ENCODE measurements at places on chromosomes 4 and X.

- no peak for DNase-seq
Observed at GRCh38 chr4:10442976-10443375, 14.2 kb downstream of the ZNF518B start.

DNA sequence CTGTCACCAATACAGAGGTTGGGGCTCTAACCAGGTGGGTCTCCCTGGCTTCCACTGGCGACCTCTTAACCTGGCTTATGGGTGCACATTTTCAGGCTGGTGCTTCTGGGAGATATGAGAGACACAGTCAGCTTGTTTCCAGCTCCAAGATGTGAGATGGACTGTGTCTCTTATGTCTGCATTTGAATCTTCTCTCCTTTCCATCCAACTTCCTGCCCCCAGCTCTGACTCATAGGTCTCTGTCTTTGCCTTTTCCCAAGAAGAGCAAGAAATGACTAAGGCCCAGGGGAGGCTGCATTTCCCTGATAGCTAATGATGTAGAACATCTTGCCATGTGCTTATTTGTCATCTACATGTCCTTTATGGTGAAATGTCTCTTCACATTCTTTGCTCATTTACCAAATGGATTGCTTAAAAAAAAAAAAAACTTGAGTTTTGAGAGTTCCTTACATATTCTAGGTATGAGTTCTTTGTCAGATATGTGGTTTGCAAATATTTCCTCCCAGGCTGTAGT, 3.2 kb upstream of the UXT start:
- no peak for DNase-seq

DNA sequence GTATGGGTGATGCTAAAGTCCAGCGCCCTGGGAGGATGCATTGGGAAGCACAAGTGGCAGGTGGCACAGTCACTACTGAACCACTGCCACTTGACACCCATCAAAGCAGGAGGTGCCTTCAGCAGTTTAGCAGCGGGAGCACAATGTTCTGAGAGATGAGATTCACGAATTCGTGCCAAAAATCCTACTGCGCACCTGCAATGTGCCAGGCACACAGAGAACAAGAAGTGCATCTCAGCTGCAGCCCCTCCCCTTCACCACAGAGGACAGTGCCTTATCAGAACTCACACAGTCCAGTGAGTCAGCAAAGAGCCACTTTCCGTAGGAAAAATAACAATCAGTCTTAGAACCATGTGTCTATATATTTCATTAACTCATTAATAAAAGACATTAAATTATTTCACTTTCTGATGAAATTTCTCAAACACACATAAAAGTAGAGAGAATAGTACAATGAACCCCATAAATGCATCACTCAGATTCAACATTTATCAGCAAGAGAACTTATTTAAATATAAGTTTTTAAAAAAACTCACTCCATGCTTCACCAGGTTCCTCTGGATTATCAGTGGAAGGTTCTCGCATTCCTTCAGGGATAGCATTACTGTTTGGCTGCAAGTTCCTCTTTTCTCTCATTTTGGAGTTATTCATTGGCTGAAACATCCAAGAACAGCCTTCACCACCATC, 47.0 kb downstream of the BEND2 start:
- DNase-seq = no peak

GRCh38 chr4:40525752-40526598, 103.7 kb downstream of the RBM47 start:
- DNase-seq = no peak

- peak; percentile 61 for DNase-seq
Observed at GRCh38 chrX:40104630-40104984, 6.8 kb upstream of the BCOR start.

DNA sequence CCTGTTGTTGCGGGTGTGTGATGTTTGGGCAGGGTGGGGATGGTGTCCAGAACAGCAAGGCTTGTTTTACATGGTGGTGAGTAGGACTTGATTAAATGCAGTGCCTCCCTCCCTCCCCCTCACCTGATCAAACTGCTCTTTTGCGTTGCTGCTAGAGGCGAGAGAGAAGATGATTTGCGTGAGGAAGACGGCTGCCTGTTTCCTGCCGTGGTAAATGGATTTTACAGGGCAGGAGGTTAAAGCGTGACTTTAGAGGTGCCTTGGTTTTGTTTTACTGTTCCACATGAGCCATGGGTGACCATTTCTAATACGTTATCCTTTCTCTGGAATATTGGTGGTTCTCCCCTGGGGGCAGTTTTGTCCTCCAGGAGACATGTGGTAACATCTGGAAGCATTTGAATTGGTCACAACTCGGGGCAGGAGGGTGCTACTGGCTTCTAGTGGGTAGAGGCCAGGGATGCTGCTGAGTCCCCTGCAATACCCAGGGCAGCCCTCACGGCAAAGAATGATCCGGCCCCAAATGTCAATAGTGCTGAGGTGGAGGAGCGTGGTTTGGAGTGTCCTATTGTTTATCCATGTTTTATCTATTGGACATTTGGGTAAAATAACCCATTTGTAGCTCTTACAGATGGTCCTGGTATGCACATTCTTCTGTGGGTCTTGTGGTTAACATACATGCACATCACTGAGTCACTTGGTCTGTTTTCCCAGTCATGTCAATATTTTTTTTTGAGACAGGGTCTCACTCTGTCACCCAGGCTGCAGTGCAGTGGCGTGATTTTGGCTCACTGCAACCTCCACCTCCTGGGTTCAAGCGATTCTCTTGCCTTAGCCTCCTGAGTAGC, 73.7 kb downstream of the SHROOM2 start:
- DNase-seq = no peak

DNA sequence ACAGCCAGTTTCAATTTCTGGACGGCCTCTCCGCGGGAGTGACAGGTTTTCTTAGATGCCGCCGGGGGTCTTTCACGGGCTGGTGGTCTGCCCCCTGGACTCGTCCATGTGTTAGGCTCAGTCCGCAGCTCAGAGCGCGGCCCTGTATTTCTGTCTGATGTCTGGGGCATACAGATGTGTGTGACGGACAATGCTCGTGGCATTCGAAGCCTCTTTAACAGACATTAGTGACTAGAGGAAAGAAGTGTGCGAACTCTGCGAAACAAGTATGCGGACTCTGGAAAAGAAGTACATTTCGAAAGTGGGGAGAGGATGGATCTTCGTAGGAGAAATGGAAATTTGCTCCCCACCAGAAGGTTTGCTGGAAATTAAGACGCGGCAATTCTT, 793 bp upstream of the DCUN1D4 start:
- peak; percentile 42 for DNase-seq

- DNase-seq = no peak
Observed at GRCh38 chr4:31246856-31247255, 526.7 kb downstream of the PCDH7 start.

GRCh38 chr4:113820108-113820507, 58.6 kb upstream of the CAMK2D start:
- DNase-seq = no peak

DNA sequence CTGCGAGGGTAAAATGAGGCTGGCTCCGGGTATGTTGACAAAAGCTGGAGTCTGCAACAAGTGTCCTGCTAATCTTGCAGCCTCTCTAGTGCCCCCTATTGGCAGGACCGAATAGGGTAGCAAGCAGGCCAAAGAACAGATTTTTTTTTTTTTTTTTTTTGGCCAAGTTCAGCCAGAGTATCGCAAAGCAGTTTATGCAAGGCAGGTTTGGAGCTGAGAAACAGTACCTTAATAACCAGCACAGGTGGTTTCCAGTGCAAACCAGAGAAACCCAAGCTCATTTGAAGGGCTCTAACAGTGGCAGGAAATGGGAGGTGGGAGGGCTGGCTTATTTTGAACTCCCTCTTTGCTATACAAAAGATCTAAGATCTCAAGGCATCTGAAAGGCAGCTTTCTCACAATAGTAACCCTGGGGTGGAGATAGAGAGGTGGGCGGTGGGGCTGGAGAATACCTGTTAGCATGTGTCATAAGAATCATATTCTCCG, 38.2 kb upstream of the OCIAD2 start:
- DNase-seq = no peak

GRCh38 chr4:89722517-89722916, 114.4 kb downstream of the SNCA start:
- no peak for DNase-seq

DNA sequence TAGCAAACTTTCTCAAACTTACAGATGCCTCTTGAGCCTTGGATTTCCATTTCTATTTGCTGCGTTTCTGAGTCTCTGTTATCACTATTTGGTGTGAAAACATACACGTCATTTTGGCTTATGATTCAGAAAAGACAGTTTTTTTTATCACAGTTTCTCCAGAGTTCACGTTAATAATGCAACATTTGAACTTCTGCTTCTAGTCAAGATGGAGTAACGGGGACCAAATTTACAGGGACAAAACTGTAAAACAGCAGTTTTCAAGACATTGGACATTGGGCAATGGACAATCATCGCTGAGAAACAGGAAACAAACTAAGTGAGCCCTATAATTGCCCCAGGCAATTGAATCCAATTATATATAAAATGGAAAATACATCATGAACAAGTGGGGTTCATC, 36.2 kb upstream of the TASL start:
- no peak for DNase-seq

DNA sequence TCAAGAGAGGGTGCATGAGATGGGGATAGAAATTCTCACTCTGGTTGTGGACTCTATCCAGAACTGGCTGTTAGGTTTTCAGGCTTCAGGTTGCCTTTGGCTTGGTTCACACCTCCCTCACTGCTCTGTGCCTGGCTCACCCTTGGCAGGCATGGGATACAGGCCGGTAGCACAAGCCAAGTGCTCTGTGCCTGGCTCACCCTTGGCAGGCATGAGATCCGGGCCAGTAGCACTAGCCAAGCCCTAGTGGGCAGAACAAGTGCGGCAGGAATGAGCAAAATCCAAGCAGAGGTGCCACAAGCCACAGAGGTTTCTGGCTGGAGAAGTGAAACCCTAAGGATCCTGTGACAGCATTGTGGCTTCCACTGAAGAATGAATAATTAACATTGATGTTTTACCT, 1642.3 kb downstream of the C4orf33 start:
- DNase-seq = no peak

GRCh38 chr4:80306260-80306659, 29.3 kb upstream of the CFAP299 start:
- DNase-seq = no peak

- DNase-seq = no peak
Observed at GRCh38 chr4:55038176-55038890, 87.1 kb downstream of the KDR start.

DNA sequence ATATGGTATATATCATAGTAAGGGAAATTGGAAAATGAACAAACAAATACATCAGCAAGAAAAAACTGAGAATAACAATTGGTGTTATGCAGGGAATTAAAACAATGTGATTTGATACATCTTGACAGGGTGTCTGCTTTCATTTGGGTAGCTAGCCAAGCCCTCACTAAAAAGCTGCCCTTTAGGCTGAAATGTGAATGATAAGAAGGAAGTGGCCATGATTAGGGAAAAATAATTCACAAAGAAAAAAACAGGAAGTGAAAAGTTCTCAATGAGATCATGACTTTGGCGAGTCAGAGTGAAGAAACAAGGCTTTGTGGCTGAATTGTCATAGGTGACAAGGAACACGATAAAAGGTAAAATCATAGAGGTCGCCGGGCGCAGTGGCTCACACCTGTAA, 675.8 kb upstream of the SLIT2 start:
- no peak for DNase-seq

GRCh38 chrX:53312946-53313727, 31.8 kb upstream of the IQSEC2 start:
- DNase-seq = peak; percentile 68

DNA sequence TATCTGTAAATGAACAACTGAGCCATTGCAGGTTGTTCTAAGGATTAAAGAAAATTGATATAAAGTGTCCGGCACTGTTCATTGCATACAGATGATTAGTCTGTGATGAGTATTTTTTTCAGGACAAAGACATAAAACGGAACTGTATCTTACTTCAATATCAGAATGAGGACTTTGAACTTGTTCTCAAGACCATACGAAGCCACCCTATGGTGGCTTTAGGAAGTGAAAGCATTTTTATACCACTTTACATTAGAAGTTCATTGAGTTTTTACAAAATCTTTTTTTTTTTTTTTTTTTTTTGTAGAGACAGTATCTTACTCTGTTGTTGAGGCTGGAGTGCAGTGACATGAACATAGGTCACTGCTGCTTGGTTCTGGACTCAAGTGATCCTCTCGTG, 45.2 kb upstream of the TRIM2 start:
- DNase-seq = no peak

DNA sequence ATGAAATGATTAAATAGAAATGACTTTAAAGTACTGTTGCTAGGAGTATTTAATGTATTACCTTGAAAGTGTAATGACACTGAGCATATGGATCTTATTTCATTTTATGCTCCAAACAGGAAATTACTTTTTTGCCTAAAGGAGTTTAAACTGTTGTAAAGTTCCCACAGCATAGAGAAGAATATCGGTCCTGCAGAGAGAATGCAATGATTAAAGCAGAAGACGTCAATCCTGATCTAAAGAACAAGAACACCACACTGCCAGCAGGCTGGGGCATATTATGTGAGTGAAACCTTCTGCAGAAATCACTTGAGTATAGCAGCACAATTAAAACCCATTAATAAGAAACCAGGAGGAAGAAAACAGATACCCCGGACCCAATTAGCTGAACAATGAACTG, 72.8 kb upstream of the CAMK2D start:
- DNase-seq = no peak

GRCh38 chr4:153189016-153189801, 15.0 kb upstream of the TRIM2 start:
- DNase-seq = no peak

All from GM13976 (cell line).